ENCODE measurements at places on chromosomes 5 and 9.

- no peaks in the 10 kb centered on the region for H3K36me3 ChIP-seq
- peaks cover 17% of the 10 kb centered on the region for H3K4me1 ChIP-seq
- no peak for DNase-seq
- peaks cover 11% of the 10 kb centered on the region for H3K27me3 ChIP-seq
- no peak overlapping the region for H3K27ac ChIP-seq
- H3K4me3 ChIP-seq: no peak overlapping the region
Measured at GRCh38 chr9:130256644-130257043, 8.9 kb upstream of the HMCN2 start.

DNA sequence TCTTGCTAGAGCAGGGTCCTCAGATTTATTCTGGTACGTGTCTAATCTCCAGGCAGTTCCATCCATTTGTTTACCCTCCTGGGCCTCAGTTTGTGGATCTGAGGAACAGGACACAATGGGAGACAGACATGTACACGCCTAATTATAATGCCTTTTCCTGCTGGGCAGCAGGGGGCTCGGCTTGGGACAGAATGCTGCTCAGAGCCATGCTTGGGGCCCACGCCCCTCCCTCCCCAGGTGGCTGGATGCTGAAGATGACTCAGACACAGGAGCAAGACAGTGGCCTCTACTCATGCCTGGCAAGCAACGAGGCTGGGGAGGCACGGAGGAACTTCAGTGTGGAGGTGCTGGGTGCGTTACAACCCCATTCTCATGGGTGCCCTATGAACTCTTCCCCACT, 72.7 kb upstream of the ASS1 start:
- H3K4me3 ChIP-seq: no peak overlapping the region
- H3K27me3 ChIP-seq: peaks cover 1% of the 10 kb centered on the region
- no peak overlapping the region for H3K27ac ChIP-seq
- H3K4me1 ChIP-seq: no peaks in the 10 kb centered on the region
- H3K36me3 ChIP-seq: no peaks in the 10 kb centered on the region

DNA sequence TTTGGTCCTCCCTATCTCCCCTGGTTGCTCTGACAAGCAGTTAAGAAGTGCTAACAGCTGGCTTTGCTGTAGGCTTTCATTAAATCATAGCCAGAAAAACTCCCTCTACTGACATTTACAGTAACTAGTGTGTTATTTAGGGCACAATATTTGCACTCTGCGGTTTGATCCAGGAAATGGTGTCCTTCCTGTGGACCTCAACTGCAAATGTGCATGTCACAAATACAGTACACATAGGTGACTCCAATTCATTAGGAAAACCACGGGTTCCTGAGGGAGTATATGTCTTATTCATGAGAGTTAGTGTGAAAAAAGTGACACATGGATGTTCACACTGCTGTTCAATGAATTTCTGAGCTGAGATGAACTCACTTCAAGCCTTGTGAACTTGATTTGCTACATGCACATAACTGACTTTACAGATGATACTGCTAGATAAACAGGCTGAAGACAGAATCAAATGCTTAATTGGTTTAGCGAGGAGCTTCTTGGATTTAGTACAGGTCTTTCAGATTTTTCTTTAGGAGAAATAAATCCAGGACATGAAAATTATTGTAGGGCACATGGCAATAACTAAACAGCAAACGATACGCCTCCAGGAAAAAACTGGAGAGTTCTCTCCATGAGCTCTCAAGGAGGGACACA, 281.5 kb downstream of the EFNA5 start:
- peak overlapping the region; percentile 79 for H3K27ac ChIP-seq
- peaks cover 57% of the 10 kb centered on the region for H3K4me1 ChIP-seq
- DNase-seq: no peak

DNA sequence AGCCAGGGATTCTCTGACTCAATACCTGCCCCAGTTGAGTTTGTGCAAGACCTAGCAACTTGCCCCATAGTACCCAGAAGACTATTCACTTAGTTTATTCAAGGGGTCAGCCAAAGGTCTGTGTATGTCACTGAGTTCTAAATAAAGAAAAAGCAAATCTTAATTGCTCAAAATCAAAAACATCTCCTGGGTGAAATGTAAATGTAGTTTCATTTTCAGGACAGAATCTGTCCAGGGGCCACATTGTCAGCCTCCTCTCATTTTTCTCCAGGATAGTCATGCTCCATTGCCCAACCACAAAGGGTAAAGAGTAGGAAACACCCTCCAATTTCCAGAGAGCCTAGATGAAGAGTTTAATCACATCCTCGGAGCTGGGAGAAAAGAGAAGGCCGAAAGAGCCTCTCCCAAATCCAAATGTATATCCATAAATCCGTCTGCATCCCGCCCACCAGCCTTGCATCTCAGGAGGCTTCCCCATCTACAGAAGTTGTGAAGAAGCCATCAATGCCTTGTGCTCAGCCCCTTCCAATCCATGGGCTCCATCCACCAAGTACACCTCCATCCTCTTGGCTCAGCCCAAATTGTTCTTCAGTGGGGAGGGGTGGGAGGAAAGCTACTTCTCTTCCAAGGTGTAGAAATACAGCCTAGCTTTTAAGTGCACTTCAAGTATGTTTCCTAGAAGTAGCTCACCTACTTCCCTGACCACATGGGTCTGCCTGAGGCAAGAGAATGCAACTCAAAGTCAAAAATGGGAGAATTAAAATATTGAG, 26.9 kb downstream of the ADAM19 start:
- peaks cover 4% of the 10 kb centered on the region for H3K4me1 ChIP-seq
- H3K27me3 ChIP-seq: no peaks in the 10 kb centered on the region
- H3K36me3 ChIP-seq: peaks cover 4% of the 10 kb centered on the region
- H3K4me3 ChIP-seq: no peak overlapping the region

GRCh38 chr5:179409806-179410205, 64.5 kb upstream of the ADAMTS2 start:
- H3K4me3 ChIP-seq: no peak overlapping the region
- no peaks in the 10 kb centered on the region for H3K36me3 ChIP-seq

DNA sequence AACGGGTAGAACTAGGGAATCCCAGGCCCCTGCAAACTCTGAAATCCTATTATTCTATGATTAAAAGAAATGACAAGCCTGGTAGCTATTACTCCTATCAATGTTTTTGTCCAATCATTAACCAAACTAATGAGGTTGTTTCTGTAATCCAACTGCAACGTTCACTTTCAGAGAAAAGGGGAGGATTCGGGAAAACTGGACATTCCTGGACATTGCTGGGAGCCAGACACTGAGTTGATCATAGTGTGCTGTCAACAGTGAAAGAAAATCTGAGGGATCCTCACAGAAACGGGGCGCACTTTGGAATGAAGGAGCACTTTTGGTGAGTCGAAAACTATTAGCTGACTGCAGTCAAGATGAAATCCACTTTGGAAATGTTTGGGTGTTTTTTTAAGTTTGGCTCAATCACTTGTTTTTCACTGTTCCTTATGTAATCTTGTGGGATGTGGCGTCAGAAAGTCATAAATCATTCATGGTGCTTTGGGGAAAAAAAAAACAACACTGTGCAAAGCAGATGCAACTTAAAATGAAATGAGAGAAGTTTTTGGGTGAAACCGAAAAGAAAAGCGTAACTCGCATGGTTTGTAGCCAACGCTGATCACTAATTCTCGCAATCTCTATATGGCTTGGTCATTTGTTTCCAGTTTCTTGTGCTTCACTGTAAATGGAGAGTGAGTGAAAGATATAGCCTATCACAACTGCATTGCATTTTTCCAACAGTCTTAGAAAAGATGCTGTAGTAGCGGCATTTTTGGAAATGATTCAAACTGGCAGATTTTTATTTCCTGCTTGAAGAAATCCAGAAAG, 51.2 kb upstream of the ADRA1B start:
- H3K4me3 ChIP-seq: no peak overlapping the region
- no peak overlapping the region for H3K27ac ChIP-seq
- H3K36me3 ChIP-seq: no peaks in the 10 kb centered on the region
- DNase-seq: no peak
- peaks cover 9% of the 10 kb centered on the region for H3K4me1 ChIP-seq

DNA sequence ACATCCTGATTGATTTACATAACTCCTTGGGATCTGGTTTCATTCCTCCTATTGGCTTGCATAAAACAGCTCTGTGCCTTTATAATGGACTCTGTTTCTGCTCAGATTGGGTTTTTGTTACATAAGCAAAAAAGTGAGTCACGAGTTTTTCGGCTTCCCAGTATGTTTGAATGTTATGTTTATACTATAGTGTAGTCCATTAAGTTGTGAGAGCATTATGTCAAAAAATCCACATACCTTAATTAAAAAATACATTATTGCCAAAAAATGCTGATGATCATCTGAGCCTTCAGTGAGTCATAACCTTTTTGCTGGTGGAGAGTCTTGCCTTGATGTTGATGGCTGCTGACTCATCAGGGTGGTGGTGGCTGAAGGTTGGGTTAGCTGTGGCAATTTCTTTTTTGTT, 144.6 kb downstream of the CCDC171 start:
- no peak for DNase-seq
- H3K4me3 ChIP-seq: no peak overlapping the region
- no peaks in the 10 kb centered on the region for H3K4me1 ChIP-seq
- no peak overlapping the region for H3K27ac ChIP-seq
- no peaks in the 10 kb centered on the region for H3K27me3 ChIP-seq
- peaks cover 25% of the 10 kb centered on the region for H3K36me3 ChIP-seq

DNA sequence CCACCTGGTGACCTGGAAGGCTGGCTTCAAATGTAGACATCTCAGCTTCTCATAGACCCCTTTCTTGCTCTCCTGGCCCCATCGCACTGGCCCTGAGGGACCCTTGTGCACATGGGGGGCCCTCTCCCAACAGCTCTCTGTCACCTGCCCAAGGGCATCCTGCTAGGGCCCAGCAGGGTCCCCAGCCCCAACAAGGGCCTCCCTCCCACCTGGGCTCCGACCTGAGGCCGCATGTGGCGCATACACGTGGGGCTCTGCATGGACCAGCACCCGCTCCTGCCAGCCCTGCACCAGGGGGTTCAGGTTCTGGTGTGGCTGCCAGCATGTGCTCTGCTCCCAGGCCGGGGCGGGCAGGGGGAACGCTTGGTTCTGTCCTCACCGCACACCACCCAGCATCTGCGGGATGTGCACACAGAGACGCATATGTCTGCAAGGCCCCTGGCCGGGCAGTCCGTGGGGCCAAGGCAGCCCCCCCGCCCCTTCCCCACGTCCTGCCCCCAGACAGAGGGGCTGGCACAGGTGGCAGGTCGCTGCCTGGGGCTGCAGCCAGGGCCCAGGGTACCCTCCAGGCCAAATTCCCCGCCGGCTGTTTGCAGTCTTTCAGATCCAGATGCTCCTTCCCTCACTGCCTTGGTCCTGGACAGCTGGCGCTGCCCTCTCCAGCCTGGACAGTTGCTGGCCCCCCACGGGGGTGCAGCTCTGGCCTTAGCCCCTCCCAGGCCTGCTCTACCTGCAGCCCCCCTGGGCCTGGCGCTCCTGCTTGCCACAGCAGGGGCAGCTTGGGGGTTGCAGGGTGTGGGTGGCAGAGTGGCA, 17.9 kb upstream of the NRARP start:
- H3K27me3 ChIP-seq: no peaks in the 10 kb centered on the region
- H3K4me3 ChIP-seq: no peak overlapping the region
- H3K4me1 ChIP-seq: peaks cover 3% of the 10 kb centered on the region
- no peak for DNase-seq
- no peaks in the 10 kb centered on the region for H3K36me3 ChIP-seq

- DNase-seq: no peak
- peaks cover 26% of the 10 kb centered on the region for H3K4me1 ChIP-seq
- no peak overlapping the region for H3K4me3 ChIP-seq
- no peaks in the 10 kb centered on the region for H3K27me3 ChIP-seq
- no peaks in the 10 kb centered on the region for H3K36me3 ChIP-seq
Measured at GRCh38 chr9:71642056-71642455, 126.3 kb downstream of the CEMIP2 start.

- no peaks in the 10 kb centered on the region for H3K36me3 ChIP-seq
- peak overlapping the region; percentile 55 for H3K27ac ChIP-seq
- peaks cover 50% of the 10 kb centered on the region for H3K4me1 ChIP-seq
Measured at GRCh38 chr9:98927724-98928123, 16.0 kb upstream of the COL15A1 start.

GRCh38 chr5:63573380-63573779, 388.9 kb downstream of the HTR1A start:
- no peaks in the 10 kb centered on the region for H3K4me1 ChIP-seq
- DNase-seq: no peak
- no peaks in the 10 kb centered on the region for H3K27me3 ChIP-seq

GRCh38 chr5:401146-402034, 41.6 kb upstream of the EXOC3 start:
- H3K36me3 ChIP-seq: peaks cover 6% of the 10 kb centered on the region
- peaks cover 29% of the 10 kb centered on the region for H3K4me1 ChIP-seq
- DNase-seq: no peak
- H3K4me3 ChIP-seq: no peak overlapping the region
- H3K27me3 ChIP-seq: peaks cover 10% of the 10 kb centered on the region

GRCh38 chr5:30926218-30926617, 267.3 kb upstream of the CDH6 start:
- H3K4me1 ChIP-seq: no peaks in the 10 kb centered on the region
- H3K27me3 ChIP-seq: no peaks in the 10 kb centered on the region
- H3K27ac ChIP-seq: no peak overlapping the region
- H3K4me3 ChIP-seq: no peak overlapping the region
- DNase-seq: no peak
- H3K36me3 ChIP-seq: no peaks in the 10 kb centered on the region

DNA sequence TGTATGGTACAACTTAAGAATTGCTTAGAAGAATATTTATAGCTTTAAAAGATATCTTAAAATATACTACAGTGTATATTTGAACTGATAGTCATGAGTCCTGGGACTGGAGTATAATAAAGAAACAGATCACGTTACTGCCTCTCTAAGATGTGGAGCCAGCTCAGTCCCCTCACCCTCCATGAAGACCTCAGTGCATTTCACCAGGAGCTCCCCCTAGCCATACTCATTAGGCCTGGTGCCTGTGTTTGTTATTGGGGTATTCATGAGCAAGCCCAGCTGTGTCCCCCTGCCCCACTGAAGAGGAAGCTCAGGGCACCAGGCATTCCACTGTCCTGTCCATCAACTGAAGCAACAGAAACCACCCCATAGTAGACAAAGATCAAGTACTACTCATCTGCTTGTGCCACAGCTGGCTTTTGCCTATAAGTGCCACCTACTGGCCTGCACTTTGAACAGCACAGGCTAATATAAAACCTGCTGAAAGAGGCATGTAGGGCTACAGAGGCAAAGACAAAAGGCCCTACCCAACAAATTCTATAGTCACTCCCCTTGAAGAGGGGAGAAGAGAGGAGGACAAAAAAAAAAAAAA, 850.2 kb upstream of the NUDT12 start:
- no peak for DNase-seq
- H3K4me1 ChIP-seq: peaks cover 6% of the 10 kb centered on the region
- no peak overlapping the region for H3K27ac ChIP-seq
- no peaks in the 10 kb centered on the region for H3K27me3 ChIP-seq
- peaks cover 2% of the 10 kb centered on the region for H3K36me3 ChIP-seq
- H3K4me3 ChIP-seq: no peak overlapping the region

All from mesothelial cell of epicardium (in vitro differentiated cells).